Stimulated activated CD8-positive, alpha-beta memory T cell treated with anti-CD3 and anti-CD28 coated beads, Interleukin-7, amount 100 ng/mL, for 1 hour (primary cell): ENCODE measurements at places on chromosomes 12 and 14.

- no peak for DNase-seq
These were observed 331.2 kb upstream of the SFSWAP start for GRCh38 chr12:131379738-131380137.

DNA sequence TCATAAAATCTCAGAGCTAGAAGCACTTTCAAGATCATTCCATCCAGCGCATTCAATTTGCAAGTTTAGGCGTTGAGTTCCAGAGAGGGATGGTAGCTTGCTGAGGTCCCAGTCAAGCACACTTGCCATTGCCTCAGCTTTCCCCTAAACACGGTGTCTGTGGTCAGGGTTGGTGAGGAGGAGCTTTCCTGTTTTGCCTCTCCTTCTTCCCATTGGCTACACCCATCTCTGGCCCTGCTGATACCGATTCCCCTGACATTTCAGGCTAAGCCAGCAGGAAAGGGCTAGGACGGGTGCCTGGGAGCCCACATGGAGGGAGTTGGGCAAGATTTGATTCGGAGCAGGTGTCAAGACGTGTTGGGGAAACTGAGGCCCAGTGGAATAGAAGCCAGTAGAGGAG is 9.1 kb downstream of the NFATC4 start:
- DNase-seq, result no peak

DNA sequence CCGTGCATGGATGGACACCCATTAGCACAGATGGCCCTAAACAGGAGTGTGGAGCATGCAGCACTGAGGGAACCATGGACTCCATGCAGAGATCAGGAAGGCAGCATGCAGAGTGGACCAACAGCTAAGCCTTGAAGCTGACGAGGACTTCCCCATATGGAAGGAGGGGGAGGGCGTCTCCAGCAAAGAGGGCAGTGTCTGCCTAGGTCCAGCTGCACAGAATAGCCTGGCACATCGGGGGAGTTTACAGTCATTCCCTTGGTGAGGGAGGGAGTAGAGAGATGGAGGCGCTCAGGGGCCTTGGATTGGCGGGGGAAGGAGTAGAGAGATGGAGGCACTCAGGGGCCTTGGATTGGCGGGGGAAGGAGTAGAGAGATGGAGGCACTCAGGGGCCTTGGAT is 64.5 kb downstream of the ANKRD9 start:
- no peak for DNase-seq

DNA sequence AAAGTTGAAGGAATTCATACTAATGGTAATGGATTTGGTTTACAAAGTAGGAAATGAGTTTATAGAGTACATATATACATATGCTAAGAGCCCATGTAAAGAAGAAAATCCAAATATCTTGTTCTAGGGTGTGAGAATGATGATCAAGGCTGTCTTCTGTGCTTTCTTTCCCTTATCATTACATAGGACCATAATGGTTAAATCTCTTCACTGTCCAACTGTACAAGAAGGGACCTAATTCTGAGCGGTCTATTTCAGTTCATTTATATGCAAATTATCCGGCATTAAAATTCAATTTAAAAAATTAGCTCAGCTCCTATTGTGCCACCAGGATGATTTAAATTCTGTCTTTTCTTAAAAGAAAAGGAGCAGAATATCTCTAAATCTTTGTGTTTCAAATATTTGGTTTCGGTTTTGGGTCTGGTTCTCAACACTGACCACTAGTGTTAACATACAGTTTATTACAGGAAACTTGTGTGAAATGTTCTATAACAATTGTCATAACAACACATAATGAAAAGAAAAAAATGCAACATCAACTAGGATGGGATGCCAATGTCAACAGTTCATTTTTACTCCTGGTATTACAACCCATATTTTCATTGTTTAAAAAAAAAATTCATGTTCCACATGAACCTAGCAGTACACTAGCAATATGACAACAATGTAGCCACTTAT is 16.8 kb downstream of the OR4K1 start:
- no peak for DNase-seq

DNA sequence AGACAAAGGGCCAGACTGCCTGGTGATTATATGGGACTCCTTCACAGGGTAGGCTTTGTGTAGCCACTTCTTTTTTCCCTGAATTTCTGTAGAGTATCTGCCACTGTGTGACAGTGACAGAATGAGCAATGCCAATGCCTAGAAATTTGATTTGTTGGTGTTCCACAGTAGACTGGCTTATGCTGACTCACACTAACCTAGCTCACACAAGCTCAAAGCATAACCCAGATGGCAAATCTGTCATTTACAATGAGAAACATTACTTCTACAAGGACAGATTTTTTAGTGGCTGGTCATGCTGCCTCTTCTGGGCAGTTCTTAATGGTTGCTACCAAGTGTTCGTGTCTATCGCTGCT is 15.9 kb downstream of the CFAP251 start:
- no peak for DNase-seq

GRCh38 chr14:68137704-68138619 is 318.4 kb downstream of the RAD51B start:
- no peak for DNase-seq

- peak; percentile 46 for DNase-seq
These were observed 75.2 kb downstream of the PITPNM2 start for GRCh38 chr12:123075646-123076171.

GRCh38 chr12:58657190-58657589 is 263.1 kb downstream of the LRIG3 start:
- no peak for DNase-seq

DNA sequence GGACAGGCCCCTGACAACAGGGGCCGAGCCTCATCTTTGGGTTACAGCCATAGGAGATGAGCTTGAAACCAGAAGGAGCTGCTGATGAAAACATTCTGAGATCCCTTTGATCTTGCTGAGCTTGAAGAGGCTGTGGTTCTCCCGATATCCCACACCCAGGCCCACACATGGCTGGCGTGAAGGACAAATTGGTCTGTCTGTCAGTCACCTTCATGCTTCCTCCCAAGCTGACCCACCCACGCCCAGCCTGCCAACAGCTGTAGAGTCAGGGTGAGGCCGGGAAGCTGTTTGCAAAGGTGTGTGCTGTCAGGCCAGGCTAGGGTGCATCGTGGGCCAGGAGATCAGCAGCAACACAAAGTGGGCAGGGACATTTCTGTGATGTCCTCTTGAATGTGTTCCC is 43.2 kb downstream of the FZD10 start:
- no peak for DNase-seq

GRCh38 chr12:65828711-65829339 is 4.5 kb downstream of the HMGA2 start:
- DNase-seq, result no peak

DNA sequence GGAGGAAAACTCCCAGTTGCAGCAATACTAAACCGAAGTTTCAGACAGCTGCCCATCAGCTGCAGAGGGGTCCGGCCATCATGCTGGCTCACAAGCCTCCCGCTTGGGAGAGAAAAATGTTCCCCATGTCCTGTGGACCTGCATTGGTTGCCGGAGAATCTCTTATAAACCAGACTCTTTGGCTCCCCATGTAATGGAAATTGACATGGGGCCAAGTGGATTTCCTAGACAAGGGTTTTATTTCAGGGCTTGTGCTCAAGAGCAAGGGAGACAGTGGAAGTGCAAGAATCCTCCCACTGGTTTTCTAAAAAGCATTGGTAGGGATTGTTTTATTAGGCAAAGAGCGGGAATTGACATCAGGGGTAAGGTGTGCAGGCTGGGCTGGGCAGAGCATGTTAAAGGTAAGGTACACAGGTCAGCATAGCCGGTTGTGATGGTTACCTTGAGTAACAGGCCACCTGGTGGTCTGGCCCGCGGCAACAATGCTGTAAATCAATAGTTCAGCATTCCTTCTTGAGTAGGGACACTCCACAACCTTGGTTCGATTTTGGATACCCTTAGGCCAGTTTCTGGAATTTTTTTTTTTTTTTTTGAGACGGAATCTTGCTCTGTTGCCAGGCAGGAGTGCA is 135.4 kb downstream of the UNC79 start:
- DNase-seq, result no peak

DNA sequence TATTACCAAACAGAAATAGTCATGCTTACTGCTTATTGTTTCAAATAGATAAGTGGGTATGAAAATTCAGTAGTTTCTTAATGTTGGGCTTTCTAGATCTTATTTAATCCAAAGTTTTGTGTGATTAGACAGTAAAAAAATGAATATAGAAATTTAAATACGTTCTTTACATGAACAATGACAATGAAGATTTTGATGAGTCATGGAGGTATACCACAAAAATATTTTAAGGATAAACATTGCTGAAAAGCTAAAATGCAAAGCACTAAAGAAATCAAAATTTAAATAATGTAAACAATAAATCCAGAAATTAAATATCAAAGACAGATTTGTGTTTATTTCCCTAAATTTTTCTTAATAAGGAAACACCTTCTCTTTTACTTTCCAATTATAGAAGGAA is 78.3 kb downstream of the PIK3C2G start:
- DNase-seq, result no peak

DNA sequence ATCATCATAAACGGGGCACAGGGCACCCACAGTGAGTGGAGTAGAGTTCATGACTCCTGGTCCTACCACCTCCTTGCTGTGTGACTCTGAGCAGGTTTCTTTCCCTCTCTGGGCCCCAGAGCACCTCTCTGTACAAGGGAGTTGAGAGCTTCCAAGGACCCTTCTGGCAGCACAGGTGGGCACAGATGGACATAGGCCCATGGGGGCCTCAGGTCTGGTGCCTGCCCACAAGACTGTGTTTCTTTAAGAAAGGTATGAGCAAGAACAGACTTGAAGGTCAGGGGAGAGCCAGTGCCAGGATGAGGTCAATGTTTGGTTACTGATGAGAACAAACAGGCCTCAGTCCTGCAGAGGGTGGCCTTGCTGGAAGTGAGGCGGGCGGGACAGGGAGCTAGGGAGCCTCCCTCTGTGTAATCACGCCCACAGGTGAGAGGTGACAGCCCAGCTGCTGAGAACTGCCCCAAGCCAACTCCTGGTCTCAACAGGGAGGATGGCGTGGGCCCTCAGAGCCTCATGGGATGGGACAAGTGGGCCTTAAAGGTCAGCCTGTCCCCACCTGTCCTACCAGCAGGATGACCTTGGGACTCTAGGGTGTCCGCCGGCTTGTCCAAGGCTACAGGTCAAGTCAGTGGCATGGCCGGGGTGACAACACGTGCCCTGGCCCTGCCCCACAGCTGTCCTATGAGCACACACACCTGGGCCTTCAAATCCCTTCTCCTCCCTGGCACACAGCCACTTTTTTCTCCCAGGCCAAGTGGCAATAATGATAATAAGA is 49.1 kb downstream of the CCDC85C start:
- DNase-seq, result no peak

DNA sequence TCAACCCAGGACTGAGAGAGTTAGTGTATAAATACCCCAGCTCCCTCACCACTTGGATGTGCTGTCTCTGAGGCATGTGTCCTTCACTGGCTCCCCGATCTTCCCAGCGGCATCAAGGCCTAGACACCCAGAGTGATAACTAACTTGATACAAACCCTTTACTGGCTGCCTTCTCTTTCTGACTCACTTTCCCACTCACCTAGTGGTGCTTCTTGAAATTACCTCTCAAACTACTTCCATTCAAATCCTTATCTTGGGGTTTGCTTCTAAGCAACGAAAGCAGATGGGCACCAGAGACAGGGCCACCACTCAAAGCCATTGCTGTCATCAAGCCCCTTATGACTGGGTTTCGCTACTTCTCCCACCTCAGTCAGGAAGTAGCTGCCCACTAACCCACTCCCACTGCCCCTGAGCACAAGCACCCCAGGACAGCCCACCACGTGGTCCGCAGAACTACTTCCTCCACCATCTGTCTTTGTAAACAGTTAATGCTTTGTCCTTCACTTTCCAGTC is 17.2 kb downstream of the ZFP36L1 start:
- no peak for DNase-seq

DNA sequence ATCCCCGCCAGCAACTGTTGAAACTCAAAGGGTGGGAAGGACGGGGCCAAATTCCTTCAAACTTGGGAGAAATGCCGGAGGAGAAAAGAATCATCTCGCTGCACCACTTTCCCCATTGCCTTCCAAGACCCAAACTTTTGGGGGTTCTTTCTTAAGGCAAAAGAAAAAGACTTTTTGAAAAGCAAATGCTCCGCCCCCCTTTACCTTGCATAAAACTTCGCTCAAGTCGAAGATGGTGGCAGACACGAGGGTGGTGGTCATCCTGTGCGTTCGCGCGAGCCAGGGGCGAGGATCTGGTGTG is 239 bp downstream of the ZFP36L1 start:
- DNase-seq, result no peak

DNA sequence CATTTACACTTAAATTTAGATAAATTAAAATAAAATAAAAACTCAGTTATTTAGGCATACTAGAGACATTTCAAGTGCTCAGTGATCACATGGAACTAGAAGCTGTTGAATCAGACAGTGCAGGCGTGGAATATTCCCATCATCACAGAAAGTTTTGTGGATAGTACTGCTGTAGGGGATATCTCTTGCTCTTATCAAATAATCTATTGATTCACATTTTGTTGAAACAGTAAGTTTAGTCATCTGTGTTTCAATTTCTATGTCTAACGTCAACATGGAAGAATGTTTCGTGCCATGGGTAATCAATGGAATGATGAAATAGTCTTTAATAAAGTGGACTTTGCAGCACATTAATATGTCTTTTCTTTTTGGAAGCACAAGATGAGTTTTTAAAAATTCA is 108.6 kb downstream of the PAH start:
- DNase-seq, result no peak

GRCh38 chr14:85934123-85934885 is 404.4 kb downstream of the FLRT2 start:
- peak; percentile 11 for DNase-seq

DNA sequence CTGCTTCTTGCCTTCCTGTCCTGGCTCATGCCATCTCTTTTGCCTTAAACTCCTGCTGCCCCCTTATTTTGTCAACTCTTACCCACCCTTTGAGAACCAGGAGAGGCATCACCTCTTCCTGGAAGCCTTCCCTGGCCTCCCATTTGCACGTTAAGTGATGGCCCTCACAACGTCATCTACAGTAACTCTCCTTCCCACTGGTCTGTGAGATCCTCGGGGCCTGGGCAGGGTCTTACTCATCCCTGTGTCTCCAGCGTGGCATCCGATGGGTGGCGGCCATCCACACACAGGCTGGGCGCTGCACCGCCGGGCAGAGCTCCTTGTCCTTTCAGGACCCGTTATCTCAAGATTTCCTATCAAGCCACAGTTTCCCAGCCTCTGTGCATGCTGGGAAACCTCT is 16.8 kb upstream of the CACNA2D4 start:
- DNase-seq, result no peak

GRCh38 chr14:57797160-57797559 is 68.7 kb downstream of the SLC35F4 start:
- no peak for DNase-seq

DNA sequence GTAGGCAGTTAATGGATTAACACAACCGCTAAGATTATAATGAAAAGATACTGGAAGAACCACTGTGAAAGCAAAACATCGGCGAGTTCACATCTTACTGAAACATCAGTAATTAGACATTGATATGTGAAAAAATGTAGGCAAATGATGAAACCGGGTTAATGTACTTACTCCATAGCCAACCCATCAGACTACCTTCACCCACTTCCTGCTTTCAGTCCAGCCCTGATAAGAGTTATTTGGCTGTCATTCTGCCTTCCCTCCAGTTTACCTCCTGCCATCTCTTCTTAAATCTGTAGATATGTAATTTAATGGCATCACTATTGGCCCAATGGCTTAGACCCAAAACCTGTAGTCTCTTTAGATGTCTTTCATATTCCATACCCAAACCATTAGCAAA is 46.0 kb upstream of the LGR5 start:
- no peak for DNase-seq
